Ascending aorta (tissue), 2 donors: ENCODE measurements at places on chromosomes 4 and X. TPM values are rescaled to one million over a fixed set of nuclear protein-coding genes. Genes with fewer than 3 reads are reported as not detected.

DNA sequence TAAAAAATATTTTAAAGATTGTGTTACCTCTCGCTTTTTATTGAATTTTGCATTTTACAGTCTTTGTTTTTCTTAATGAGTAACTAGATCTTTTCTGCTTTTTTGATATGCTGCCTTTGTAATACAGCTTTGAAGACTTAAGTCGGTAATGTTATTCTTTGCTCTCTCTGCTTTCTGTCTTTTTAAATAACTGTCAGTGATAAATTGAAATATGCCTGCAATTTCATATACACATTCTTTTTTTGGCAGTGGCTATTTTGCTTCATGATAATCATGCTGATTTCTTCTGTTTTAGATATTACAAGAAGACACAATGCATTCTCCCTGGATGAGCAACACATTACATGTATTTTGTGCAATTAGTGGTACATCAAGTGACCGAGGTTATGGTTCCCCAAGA is 42.0 kb upstream of the IL13RA1 start:
- H3K4me1 ChIP-seq, result no peaks in the 10 kb centered on the region
- no peak overlapping the region for H3K27ac ChIP-seq
- no peak overlapping the region for H3K4me3 ChIP-seq
- H3K36me3 ChIP-seq, result peaks cover 9% of the 10 kb centered on the region
- H3K27me3 ChIP-seq, result no peaks in the 10 kb centered on the region

DNA sequence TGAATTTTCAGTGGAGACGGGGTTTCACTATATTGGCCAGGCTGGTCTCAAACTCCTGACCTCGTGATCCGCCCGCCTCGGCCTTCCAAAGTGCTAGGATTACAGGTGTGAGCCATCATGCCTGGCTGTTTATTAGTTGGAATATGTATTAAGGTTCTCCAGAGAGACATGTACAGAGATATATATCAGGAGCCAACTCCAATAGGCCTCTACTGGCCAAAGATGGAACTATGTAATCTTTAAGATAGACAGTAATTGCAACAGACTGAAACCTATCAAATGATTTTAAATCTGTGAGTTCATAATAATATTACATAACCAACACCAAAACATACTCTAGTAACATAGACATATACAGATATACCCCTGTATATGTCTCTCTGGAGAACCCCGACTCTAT is 5.8 kb upstream of the DMP1 start:
- DNase-seq, result no peak
- H3K27me3 ChIP-seq, result no peaks in the 10 kb centered on the region
- H3K36me3 ChIP-seq, result no peaks in the 10 kb centered on the region
- H3K4me3 ChIP-seq, result no peak overlapping the region
- no peak overlapping the region for H3K27ac ChIP-seq
- H3K4me1 ChIP-seq, result no peaks in the 10 kb centered on the region

CDKL2 gene
- total RNA-seq, result not detected

PGAM4 gene
- total RNA-seq, result not detected

GRCh38 chrX:2690856-2691542 is at the start of gene CD99:
Gene CD99, plus strand, starts transcription at chrX:2691295. Its CDS starts 66 bp downstream, at chrX:2691361.
- no peaks in the 10 kb centered on the region for H3K27me3 ChIP-seq
- H3K4me3 ChIP-seq, result peak within 1 kb of the TSS; percentile 86
- no peaks in the 10 kb centered on the region for H3K4me1 ChIP-seq
- H3K36me3 ChIP-seq, result no peaks in the 10 kb centered on the region
- DNase-seq, result peak; percentile 39

SMIM10L2A gene
- total RNA-seq, result 0.85 TPM

- no peaks in the 10 kb centered on the region for H3K27me3 ChIP-seq
- DNase-seq, result no peak
- no peaks in the 10 kb centered on the region for H3K4me1 ChIP-seq
- H3K36me3 ChIP-seq, result no peaks in the 10 kb centered on the region
These were observed 25.9 kb upstream of the NYX start for GRCh38 chrX:41421071-41421729.

- no peak for DNase-seq
- no peaks in the 10 kb centered on the region for H3K36me3 ChIP-seq
- no peaks in the 10 kb centered on the region for H3K27me3 ChIP-seq
- no peak overlapping the region for H3K27ac ChIP-seq
- H3K4me3 ChIP-seq, result no peak overlapping the region
These were observed 19.0 kb upstream of the MAGEB2 start for GRCh38 chrX:30196322-30196721.

GRCh38 chr4:154779362-154779947 is 1.6 kb upstream of the RBM46 start:
- H3K4me3 ChIP-seq, result no peak overlapping the region
- H3K27me3 ChIP-seq, result no peaks in the 10 kb centered on the region
- H3K27ac ChIP-seq, result no peak overlapping the region
- no peaks in the 10 kb centered on the region for H3K36me3 ChIP-seq
- H3K4me1 ChIP-seq, result no peaks in the 10 kb centered on the region

- DNase-seq, result no peak
- H3K27me3 ChIP-seq, result no peaks in the 10 kb centered on the region
- no peaks in the 10 kb centered on the region for H3K36me3 ChIP-seq
- H3K4me3 ChIP-seq, result no peak overlapping the region
These were observed 30.9 kb downstream of the PAGE2 start for GRCh38 chrX:55119712-55120111.

DNA sequence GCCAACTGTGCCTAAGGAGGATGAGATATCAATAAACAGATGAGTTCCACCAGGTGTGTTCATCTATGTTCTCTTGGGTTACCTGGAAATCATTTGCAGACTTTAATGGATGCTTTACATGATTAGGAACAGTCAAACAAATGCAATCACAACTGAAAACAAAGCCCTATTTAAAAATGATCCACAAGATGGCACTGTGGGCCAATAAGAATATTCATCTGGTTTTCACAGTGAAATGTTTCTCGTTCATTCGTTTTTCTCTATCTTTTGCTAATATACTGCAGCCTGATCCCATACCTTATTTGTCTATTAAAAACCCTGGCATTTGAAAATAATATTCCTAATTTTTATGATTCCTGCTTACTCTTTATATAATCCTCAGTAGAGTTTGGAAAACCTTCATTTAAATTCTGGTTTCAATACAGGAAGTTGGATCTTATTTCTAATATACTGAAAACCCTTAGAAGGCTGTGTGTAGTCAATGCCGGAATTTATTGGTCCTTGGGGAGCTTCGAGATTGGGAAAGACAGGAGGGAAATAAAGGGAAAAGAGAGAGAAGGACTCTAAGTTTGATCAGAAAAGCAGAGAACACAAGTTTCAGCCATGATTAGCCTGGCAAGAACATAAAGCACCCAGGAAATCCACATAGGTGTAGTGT is 63.8 kb upstream of the TAPT1 start:
- H3K4me3 ChIP-seq, result no peak overlapping the region
- no peaks in the 10 kb centered on the region for H3K36me3 ChIP-seq
- H3K4me1 ChIP-seq, result no peaks in the 10 kb centered on the region
- no peak overlapping the region for H3K27ac ChIP-seq
- DNase-seq, result no peak

NWD2 gene
- 0.64 TPM for total RNA-seq

GRCh38 chr4:188934320-188934962 is 795.2 kb downstream of the TRIML1 start:
- DNase-seq, result no peak
- H3K36me3 ChIP-seq, result no peaks in the 10 kb centered on the region

GRCh38 chr4:81346719-81347118 is 125.0 kb downstream of the RASGEF1B start:
- no peak overlapping the region for H3K4me3 ChIP-seq
- H3K4me1 ChIP-seq, result no peaks in the 10 kb centered on the region
- no peaks in the 10 kb centered on the region for H3K27me3 ChIP-seq
- no peaks in the 10 kb centered on the region for H3K36me3 ChIP-seq

- no peak for DNase-seq
- no peaks in the 10 kb centered on the region for H3K4me1 ChIP-seq
- no peak overlapping the region for H3K4me3 ChIP-seq
- H3K27ac ChIP-seq, result no peak overlapping the region
These were observed 50.9 kb upstream of the FHDC1 start for GRCh38 chr4:152885185-152885584.

MAGEA2 gene
- not detected for total RNA-seq

DNA sequence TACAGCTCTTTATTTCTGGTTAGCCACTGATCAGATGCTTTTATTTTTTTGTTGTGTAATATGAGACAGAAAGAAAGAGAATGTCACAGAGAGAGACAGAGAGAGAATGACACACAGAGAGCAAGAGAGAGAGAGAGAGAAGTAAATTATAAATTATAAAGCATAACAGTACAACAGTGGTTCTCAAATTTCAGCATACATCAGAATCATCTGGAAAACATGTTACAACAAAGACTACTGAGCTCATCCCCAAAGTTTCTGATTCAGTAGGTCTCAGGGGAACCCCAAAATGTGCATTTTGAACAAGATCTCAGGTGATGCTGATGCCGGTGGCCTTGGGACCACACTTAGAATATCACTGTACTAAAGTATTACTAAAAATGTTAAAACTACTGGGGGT is 245.8 kb upstream of the DIAPH2 start:
- DNase-seq, result no peak
- no peak overlapping the region for H3K27ac ChIP-seq
- no peaks in the 10 kb centered on the region for H3K36me3 ChIP-seq
- no peak overlapping the region for H3K4me3 ChIP-seq
- no peaks in the 10 kb centered on the region for H3K27me3 ChIP-seq

PSAPL1 gene
- not detected for total RNA-seq

GRCh38 chr4:44661940-44662622 is 10.7 kb upstream of the YIPF7 start:
- no peaks in the 10 kb centered on the region for H3K36me3 ChIP-seq
- H3K4me1 ChIP-seq, result no peaks in the 10 kb centered on the region
- no peak overlapping the region for H3K27ac ChIP-seq
- no peak overlapping the region for H3K4me3 ChIP-seq
- H3K27me3 ChIP-seq, result no peaks in the 10 kb centered on the region

PABPC1L2B gene
- not detected for total RNA-seq

DNA sequence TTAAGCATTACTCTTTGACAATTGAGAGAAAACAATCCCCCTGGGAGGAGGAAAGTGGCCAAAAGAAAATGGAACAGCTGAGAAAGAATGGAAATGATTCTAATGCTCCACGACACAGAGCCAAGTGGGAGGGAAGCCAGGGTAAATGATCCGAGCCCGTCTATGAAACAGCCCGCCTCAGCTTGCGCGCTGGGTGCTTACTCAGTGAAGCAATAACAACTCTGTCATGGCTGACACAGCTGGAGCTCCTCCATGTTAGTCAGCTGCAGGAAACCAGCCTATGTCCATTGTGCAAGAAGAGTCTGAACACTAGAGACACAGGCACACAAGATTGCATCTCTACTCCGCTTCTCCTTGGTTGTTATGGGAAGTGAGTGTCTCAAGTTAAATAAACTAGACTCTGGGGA is 19.3 kb downstream of the NOA1 start:
- DNase-seq, result peak; percentile 97
- peaks cover 15% of the 10 kb centered on the region for H3K36me3 ChIP-seq
- peak overlapping the region; percentile 28 for H3K27ac ChIP-seq

DNA sequence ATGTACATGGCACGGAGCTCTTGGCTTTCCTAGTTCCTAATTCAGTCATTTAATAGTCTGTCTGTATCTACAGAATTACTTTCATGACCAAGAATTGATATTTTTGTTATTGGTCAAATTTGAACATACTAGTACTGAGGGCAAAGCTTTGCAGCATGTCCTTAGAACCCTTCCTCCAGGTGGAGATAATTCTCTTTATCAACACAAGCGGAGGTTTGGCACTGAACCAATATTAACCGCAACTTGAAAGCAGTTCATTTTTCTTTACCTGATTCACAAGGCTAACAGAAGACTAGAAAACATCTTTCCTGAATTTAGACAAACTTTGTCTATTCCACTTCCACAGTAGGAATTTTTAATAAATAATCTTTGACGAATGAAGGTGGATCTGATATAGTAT is 73.8 kb downstream of the TACR3 start:
- DNase-seq, result no peak
- H3K27ac ChIP-seq, result no peak overlapping the region
- no peaks in the 10 kb centered on the region for H3K36me3 ChIP-seq
- no peak overlapping the region for H3K4me3 ChIP-seq
- no peaks in the 10 kb centered on the region for H3K4me1 ChIP-seq

- no peak for DNase-seq
- H3K4me3 ChIP-seq, result no peak overlapping the region
- H3K27ac ChIP-seq, result no peak overlapping the region
- no peaks in the 10 kb centered on the region for H3K36me3 ChIP-seq
These were observed 43.7 kb downstream of the FRMPD3 start for GRCh38 chrX:107493141-107493540.

DNA sequence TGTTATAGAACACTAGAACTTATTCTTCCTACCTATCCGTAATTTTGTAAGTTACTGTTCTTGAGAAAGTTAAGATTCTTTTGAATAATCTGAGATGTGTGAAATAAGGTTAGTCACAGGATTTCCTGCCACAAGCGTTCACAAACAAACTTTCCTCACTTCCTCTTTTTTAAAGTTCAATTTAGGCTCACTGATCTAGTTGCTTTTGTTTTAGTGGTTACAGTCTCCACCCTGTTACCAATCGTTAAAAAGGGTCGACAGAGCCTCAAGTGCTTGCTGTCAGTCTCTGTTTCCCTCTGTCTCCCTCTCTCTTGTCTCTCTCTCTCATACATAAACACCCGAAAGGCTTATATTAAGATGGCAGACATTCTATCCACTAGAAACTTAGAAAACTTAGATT is 35.9 kb upstream of the STK26 start:
- no peak for DNase-seq
- H3K4me1 ChIP-seq, result no peaks in the 10 kb centered on the region
- H3K36me3 ChIP-seq, result no peaks in the 10 kb centered on the region
- H3K27ac ChIP-seq, result no peak overlapping the region

GRCh38 chr4:10077076-10077475 is 39.5 kb downstream of the WDR1 start:
- peak; percentile 58 for DNase-seq
- H3K27me3 ChIP-seq, result no peaks in the 10 kb centered on the region
- H3K4me3 ChIP-seq, result no peak overlapping the region
- no peaks in the 10 kb centered on the region for H3K4me1 ChIP-seq
- peaks cover 94% of the 10 kb centered on the region for H3K36me3 ChIP-seq

- H3K4me1 ChIP-seq, result no peaks in the 10 kb centered on the region
- H3K4me3 ChIP-seq, result no peak overlapping the region
- peak; percentile 53 for DNase-seq
- no peaks in the 10 kb centered on the region for H3K36me3 ChIP-seq
- H3K27ac ChIP-seq, result no peak overlapping the region
- no peaks in the 10 kb centered on the region for H3K27me3 ChIP-seq
These were observed 25.9 kb downstream of the HTRA3 start for GRCh38 chr4:8295471-8295870.

PHOX2B gene
- not detected for total RNA-seq

CA5B gene
- total RNA-seq, result 13.5 TPM

DNA sequence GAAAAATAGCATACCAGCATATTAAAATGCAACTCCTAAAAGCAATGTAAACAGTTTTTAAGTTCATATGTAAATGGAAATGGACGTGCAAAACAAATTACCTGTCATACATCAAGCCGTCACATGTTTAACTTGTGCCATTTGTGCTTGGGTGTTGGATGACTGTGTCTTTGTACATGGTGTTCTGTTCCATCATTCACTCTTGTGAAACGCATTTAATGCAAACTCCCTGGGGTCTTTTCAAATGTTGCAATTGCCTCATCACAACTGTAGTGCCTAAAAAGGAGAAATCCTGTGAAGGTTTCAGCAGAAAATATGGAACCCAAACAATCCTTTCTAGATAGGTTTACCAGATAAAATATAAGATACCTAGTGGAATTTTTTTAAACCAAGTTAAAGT is 52.4 kb downstream of the PHOX2B start:
- H3K27me3 ChIP-seq, result no peaks in the 10 kb centered on the region
- no peak overlapping the region for H3K4me3 ChIP-seq
- no peak for DNase-seq
- H3K27ac ChIP-seq, result no peak overlapping the region
- H3K4me1 ChIP-seq, result no peaks in the 10 kb centered on the region
